ENCODE measurements at places on chromosomes 5 and 9. TPM values are rescaled to one million over a fixed set of nuclear protein-coding genes. Genes with fewer than 3 reads are reported as not detected.

IFNA21 gene
- total RNA-seq, result not detected

RBM27 gene
- 46.6 TPM for total RNA-seq

SHC3 gene
- 0.24 TPM for total RNA-seq

NUTM2G gene
- not detected for total RNA-seq

RASGEF1C gene
- total RNA-seq, result 0.17 TPM

TXNDC15 gene
- total RNA-seq, result 130 TPM

ASPN gene
- total RNA-seq, result not detected

ZNF608 gene
- 1.8 TPM for total RNA-seq

CNTRL gene
- total RNA-seq, result 31.3 TPM

CD72 gene
- total RNA-seq, result 0.12 TPM

WDR31 gene
- total RNA-seq, result 0.60 TPM

GDF9 gene
- total RNA-seq, result 2.4 TPM

NTNG2 gene
- total RNA-seq, result 5.7 TPM

ZNF879 gene
- total RNA-seq, result not detected

NEUROG1 gene
- not detected for total RNA-seq

PLPP7 gene
- 1.0 TPM for total RNA-seq

NELFB gene
- total RNA-seq, result 116 TPM

GFI1B gene
- 0.19 TPM for total RNA-seq

CCDC152 gene
- total RNA-seq, result not detected

PTPN3 gene
- total RNA-seq, result 7.8 TPM

SLC6A18 gene
- not detected for total RNA-seq

AGTPBP1 gene
- 9.8 TPM for total RNA-seq

ZNF883 gene
- total RNA-seq, result not detected

FRMD3 gene
- 0.96 TPM for total RNA-seq

GCNT4 gene
- 0.19 TPM for total RNA-seq

LECT2 gene
- total RNA-seq, result not detected

PDZD2 gene
- 0.16 TPM for total RNA-seq

MXD3 gene
- total RNA-seq, result 81.3 TPM

SLC26A2 gene
- total RNA-seq, result 26.3 TPM

PCDHGB3 gene
- 0.81 TPM for total RNA-seq

PCYOX1L gene
- 19.7 TPM for total RNA-seq

TMOD1 gene
- 0.81 TPM for total RNA-seq

DAB2IP gene
- total RNA-seq, result 19.1 TPM

ELAVL2 gene
- total RNA-seq, result 27.5 TPM

PFN3 gene
- not detected for total RNA-seq

CCL27 gene
- not detected for total RNA-seq

ADRB2 gene
- total RNA-seq, result 0.45 TPM

ELL2 gene
- total RNA-seq, result 82.5 TPM

PCDHGA11 gene
- total RNA-seq, result 0.19 TPM

CDKN2A gene
- not detected for total RNA-seq

DMRTA1 gene
- total RNA-seq, result 0.88 TPM

TMEM232 gene
- 0.14 TPM for total RNA-seq

ZDHHC11 gene
- total RNA-seq, result 1.0 TPM

NAIP gene
- 2.1 TPM for total RNA-seq

GKAP1 gene
- total RNA-seq, result 5.7 TPM

ERCC6L2 gene
- 85.1 TPM for total RNA-seq

Data from A172 (cell line).